ENCODE measurements at places on chromosomes 5 and 9.
A peak's percentile ranks its signal among the peaks of the same experiment; 100 is the strongest.

- peak; percentile 55 for DNase-seq
Observed at GRCh38 chr5:18465833-18466681, 831.8 kb downstream of the TAF11L14 start.

GRCh38 chr5:172353846-172354245, 70.3 kb upstream of the UBTD2 start:
- DNase-seq, result no peak

- peak; percentile 5 for DNase-seq
Observed at GRCh38 chr9:2872931-2873323, 29.0 kb upstream of the PUM3 start.

- no peak for DNase-seq
Observed at GRCh38 chr5:120361941-120362340, 102.2 kb upstream of the PRR16 start.

GRCh38 chr5:21931116-21931515, 922.0 kb downstream of the CDH12 start:
- no peak for DNase-seq

DNA sequence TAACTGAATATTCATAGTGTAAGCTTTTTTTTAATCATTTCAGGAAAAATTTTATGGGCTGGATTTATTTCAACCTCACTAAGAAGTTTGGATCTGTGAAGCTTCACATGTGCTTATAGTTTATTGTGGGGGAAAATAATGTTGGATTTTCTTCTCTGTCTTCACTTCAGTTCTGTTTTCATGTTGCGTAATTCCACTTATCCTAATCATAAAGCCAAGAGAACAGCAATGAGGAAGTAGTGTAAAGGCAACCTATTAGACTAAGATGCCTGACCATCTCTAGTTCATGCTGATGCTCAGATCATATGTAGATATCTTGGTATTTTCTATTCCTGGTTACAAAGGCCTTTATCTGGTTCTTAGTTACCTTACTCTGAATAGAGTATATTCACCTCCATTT, 50.0 kb downstream of the CD180 start:
- DNase-seq, result no peak

- peak; percentile 45 for DNase-seq
Observed at GRCh38 chr5:156815988-156816599, 34.0 kb upstream of the PPP1R2B start.

- DNase-seq, result no peak
Observed at GRCh38 chr5:154577416-154577815, 99.4 kb upstream of the HAND1 start.

DNA sequence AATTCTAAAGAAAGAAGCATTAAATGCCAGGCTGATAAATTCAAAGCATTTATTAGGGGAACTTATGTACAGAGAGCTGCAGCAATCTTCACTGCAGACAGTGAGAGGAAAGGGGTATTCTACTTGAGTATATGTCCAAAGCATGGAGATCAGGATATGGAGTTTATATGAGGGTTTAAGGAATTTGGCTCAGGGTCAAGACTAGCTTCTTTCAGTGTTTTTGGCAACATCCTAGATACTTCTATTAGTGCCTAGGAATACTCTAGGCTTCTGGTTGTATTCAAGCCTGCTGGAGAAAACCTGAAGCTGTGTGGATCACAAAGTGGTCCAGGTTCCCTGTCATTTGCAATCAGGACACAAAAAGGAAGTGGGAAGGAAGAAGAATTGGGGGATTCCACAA, 194.6 kb downstream of the CETN3 start:
- DNase-seq, result no peak

DNA sequence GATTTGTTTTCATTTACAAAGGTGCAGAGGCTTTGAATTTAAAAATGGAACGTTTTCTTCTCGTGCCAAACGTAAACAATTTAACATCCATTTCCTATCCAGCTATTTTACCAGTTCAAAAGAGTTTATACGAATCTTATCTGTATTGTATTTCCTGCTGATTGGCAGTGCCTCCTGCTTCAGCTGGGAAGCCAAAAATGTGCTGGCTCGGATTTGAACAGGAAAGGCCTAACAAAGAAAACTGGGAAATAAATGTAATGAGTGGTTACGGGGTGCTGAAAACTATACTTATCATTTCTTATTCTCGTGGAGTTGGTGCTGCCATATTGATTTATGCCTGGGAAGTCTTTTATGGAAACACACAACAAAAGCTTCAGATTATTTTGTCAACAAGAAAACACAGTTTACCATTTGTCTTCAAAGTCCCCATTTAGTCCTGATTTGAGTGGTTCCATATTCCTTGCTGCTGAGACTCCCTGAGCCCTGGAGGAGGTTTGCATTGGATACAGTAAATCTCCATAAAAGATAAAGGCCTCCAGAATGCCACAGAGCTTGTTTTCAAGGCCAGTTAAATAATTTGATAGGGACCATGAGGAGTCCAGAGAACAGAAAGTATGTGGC, 507.4 kb downstream of the RASEF start:
- DNase-seq, result no peak

- DNase-seq, result no peak
Observed at GRCh38 chr5:23474315-23474714, 33.1 kb upstream of the PRDM9 start.

DNA sequence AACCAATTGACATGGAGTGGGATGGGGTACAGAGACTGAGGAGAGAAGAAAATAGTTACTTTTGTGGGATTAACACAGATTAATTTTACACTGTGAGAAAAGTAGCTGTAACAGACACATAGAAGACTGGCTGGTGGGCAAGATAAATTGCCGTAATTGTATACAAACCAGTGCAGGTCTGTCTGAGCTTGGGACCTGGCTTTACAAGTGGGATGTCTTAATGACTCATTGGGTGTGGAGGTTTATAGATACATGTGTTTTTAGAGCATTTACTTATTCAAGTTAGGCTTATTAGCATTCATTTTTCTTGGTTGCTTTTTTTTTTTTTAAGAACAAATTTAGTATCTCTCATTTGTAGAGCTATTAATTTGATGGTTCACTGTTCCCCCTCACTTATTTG, 37.5 kb downstream of the SLC44A1 start:
- DNase-seq, result no peak

DNA sequence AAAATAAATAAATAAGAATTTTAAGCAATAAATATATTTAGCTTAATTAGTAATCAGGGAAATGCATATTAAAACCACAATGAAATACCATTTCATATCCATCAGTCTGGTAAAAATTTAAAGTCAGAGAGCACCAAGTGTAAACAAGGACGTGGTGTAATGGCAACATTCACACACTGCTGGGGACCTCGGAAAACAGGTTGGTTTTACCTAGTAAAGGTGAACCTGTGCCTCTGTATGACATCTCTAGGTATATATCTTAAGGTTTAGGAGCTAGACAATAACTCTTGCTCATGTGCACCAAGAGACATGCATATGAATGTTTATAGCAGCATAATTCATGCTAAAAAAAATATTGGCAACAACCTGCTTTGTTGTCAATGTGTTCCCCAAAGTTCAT, 29.7 kb downstream of the FNBP1 start:
- DNase-seq, result no peak

GRCh38 chr5:96616801-96617200, 45.4 kb upstream of the CAST start:
- DNase-seq, result no peak

DNA sequence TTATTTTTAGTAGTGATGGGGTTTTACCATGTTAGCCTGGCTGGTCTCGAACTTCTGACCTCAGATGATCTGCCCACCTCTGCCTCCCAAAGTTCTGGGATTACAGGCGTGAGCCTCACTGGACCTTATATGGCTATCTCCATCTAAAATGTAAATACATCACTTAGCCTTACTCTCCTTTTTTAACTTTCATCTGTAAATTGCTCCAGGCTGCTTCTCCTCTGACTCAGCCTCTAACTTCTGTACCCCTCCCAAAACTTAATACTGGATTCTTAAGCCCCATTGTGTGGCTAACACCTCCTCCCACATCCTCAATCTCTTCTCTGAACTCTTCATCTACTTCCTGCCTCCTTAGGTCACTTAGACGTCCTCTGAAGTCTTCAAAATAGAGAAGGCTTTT, 4.0 kb downstream of the SNX30 start:
- DNase-seq, result peak; percentile 41

DNA sequence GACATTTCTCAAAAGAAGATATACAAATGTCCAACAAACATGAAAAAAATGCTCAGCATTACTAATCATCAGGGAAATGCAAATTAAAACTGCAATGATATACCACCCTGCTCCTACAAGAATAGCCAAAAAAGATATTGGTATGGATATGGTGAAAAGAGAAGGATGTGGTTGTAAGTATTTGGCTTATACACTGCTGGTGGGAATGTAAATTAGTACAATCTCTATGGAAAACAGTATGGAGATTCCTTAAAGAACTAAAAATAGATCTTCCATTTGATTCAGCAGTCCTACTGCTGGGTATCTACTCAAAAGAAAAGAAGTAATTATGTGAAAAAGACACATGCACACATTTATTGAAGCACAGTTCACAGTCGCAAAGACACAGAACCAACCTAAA, 67.6 kb upstream of the RUSC2 start:
- no peak for DNase-seq

DNA sequence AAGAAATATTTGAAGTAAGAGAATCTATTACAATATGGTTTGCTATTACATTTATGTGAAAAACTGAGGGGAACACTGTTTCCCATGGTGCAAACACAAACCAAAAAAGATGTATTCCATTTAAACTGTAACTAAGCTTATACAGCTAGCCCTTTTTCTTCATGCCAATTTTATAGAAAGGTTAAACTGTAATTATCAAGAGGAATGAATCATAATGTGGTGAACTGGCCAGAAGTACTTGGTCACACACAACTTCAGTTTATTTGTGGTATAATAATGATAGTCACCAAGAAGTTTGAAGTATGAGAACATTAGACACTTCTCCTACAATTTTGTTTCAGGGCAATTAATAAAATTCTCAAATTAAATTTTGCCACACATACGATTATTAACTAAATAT, 177.9 kb downstream of the XRCC4 start:
- no peak for DNase-seq

- no peak for DNase-seq
Observed at GRCh38 chr9:69590266-69590665, 81.9 kb downstream of the APBA1 start.

GRCh38 chr5:37661951-37662350, 177.9 kb downstream of the GDNF start:
- DNase-seq, result no peak

GRCh38 chr5:54884195-54884536, 101.2 kb downstream of the ESM1 start:
- no peak for DNase-seq

DNA sequence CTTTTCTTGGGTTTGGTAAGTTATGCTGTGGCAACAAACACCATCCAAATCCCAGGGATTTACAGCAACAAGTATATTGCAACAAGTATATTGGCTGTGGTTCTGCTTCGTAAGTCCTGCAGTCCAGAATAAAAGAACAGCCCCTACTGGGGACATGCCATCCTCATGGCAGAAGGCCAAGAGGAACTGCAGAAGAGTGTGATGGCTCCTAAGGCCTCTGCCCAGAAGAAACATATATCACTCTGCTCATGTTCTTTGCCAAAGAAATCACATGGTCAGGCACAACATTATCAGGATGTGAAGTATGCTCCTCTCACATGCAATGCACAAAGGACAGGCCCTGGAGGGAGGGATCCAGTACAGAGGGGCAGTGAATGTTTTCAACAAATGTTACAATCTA, 159.6 kb upstream of the TAS2R1 start:
- DNase-seq, result no peak

GRCh38 chr5:2257326-2258244, 374.9 kb upstream of the IRX4 start:
- no peak for DNase-seq

GRCh38 chr9:93390953-93391515, 60.5 kb upstream of the FAM120A start:
- DNase-seq, result no peak

- no peak for DNase-seq
Observed at GRCh38 chr5:35804201-35804653, 52.5 kb upstream of the IL7R start.

GRCh38 chr5:58455066-58455465, 4.8 kb downstream of the PLK2 start:
- DNase-seq, result no peak

- DNase-seq, result no peak
Observed at GRCh38 chr5:15501091-15501791, 1.3 kb downstream of the FBXL7 start.

DNA sequence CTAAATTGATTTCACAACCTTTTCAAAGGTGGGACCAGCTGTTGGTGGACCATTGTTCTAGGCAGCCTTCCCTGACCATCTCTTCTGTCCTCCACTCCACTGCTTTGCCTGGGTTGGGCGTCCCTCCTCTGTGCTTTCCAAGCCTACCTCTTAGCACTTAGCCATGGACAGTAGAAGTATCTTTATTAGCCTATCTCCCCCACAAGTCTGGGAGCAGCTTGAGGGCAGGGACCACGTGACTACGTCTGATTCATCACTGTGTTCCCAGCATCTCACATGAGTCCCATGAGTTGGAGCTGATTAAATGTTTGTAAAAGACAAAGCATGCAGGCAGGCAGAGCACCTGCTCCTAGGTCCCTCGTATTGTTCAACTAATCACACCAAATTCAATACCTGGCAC, 20.9 kb downstream of the MORN5 start:
- DNase-seq, result no peak

DNA sequence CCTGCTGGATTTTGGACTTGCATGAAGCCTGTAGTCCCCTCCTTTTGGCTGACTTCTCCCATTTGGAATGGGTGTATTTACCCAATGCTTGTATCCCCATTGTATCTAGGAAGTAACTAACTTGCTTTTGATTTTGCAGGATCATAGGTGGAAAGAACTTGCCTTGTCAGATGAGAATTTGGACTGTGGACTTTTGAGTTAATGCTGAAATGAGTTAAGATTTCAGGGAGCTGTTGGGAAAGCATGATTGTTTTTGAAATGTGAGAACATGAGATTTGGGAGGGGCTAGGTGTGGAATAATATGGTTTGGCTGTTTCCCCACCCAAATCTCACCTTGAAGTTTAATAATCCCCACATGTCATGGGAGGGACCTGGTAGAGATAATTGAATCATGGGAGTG, 189.6 kb upstream of the CDKN2B start:
- DNase-seq, result no peak

GRCh38 chr9:18922161-18922885, 110.7 kb downstream of the SAXO1 start:
- DNase-seq, result no peak

DNA sequence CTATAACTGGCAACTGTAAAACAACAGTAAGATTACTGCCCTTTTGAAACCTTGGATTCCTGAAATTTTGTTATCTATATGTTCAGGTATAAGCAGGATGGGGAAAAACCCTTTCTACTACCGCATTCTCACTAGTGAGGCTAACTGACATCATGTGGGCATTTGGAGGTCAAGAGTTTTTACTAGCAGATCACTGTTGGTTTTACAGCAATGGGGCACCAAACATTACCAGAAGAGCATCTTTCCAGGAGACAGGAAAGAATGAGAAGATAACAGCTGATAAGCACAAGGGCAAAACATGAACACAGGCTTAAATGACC, 20.9 kb upstream of the TTC33 start:
- DNase-seq, result no peak

GRCh38 chr9:112535301-112535700, 48.7 kb downstream of the KIAA1958 start:
- no peak for DNase-seq

GRCh38 chr5:137858954-137859353, 8.7 kb upstream of the MYOT start:
- DNase-seq, result no peak

GRCh38 chr9:90053027-90053426, 448.2 kb downstream of the GADD45G start:
- peak; percentile 53 for DNase-seq

GRCh38 chr5:170651604-170652277, 131.8 kb upstream of the GABRP start:
- DNase-seq, result no peak

Measured in stimulated activated CD4-positive, alpha-beta T cell treated with anti-CD3 and anti-CD28 coated beads, Interleukin-15, amount 100 ng/mL, for 24 hours (primary cell).